SW 1271 (cell line): ENCODE measurements at places on chromosomes 3 and 15.

GRCh38 chr3:166248784-166249183 lies 411.6 kb upstream of the BCHE start:
- no peak for DNase-seq

DNA sequence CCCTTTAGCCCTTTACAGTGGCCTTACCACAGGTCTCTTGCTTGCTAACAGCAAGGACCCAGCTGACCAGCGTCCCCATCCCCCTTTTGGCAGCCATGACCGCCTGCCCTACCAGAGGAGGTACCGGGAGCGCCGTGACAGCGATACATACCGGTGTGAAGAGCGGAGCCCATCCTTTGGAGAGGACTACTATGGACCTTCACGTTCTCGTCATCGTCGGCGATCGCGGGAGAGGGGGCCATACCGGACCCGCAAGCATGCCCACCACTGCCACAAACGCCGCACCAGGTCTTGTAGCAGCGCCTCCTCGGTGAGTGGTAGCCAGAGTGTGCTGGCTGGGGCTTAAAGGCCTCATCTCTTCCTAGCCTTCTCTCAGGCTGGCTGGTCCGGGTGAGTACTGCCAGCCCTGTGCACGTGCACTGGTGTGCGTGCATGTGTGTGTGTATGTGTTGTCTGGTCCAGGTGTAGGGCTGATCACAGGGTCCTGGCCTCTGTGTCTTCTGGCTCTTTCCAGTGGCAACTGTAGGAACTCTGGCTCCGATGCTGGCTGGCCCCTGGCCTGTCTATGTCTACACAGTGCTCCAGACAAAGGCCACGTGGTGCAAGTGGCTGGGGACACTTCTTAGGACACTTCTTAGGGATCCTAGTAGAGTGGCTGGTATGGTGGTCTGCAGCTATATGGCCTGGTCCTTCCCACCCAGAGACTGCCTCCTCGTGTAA lies 4.4 kb downstream of the CLK3 start:
- DNase-seq, result no peak

GRCh38 chr3:108477511-108478147 lies 32.8 kb downstream of the MYH15 start:
- DNase-seq, result peak; percentile 31

DNA sequence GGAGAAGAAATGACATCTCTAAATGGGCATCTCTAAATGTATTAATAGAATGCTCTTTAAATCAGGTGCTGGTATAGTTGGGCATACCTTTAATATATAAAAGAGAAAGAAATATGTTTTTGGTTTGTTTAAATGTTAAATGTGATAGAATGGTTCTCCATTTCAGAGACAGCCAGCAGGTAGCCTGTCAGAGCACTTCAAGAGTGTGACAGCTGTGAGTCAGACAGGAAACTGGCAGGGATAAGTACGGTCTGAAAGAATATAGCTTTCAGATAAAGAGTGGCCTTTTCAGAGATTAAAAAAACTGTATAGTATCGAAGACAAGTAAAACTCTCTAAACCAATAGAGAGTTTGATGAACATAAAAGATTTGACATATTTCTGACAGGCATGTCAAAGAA lies 654.1 kb downstream of the IGSF11 start:
- no peak for DNase-seq

DNA sequence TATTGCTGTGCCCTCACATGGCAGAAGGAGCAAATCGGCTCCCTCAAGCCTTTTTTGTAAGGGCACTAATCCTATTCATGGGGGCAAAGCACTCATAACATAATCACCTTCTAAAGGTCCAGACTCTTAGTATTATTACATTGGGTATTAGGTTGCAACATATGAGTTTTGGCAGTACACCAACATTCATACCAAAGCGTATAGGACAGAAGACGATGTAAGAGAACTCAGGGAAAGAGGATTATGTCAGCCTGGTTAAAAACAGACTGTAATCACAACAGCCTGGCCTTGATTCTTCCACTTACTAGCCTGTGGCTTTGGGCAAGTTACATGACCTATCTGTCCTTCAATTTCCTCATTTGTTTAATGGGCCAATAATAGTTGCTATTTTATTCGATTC lies 828.5 kb upstream of the NECTIN3 start:
- DNase-seq, result no peak

DNA sequence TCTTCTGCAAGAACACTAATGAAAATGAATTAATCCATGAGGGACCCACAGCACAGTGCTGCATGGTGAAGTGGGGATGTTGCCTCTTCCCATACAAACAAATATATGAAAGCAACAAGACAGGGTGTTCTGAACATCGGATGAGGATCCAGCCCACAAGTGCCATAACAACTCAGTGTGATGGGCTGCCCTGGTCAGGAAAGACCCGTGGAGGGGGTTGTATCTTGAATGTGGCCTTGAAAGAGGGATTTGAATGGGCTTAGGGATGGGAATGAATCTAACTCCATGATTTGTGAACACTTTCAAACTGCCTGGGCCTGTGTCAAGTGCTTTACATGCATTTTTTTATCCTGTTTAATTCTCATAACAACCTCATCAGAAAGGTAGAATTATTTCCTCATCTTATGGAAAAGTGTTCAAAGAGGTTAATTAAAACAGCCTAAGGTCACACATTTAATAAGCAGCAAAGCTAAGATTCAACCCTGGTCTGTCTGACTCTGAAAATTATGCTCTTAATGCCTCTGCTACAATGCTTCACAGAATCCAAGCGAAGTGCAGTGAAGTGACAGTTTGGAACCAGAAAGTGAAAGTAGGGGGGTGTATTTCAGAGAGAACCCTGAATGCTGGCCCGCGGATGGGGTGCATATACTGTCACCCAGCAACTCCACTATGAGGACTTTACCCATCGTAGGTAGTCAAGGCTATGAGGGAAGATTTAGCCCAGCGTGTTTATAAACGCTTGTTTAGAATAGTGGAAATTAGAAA lies 65.6 kb upstream of the HEG1 start:
- no peak for DNase-seq

DNA sequence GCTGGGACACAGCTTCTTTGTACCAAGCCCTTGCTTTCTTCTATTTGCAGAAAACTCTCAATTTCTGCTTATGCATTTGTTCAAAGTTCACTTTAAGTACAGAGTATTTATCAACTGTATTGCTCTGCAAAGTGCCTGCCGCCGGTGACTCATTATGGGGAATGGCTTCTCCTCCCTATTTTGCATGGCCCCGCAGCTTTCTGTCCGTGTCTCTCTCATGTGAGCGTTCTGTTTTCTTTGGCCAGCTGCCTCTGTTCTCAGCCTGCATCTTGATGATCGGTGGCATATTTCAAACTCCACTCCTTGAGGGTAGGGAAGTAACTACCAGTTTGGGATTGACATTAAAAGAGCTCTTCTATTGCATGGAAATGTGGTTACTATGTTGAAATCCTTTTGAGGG lies 28.6 kb upstream of the ST8SIA2 start:
- DNase-seq, result no peak

DNA sequence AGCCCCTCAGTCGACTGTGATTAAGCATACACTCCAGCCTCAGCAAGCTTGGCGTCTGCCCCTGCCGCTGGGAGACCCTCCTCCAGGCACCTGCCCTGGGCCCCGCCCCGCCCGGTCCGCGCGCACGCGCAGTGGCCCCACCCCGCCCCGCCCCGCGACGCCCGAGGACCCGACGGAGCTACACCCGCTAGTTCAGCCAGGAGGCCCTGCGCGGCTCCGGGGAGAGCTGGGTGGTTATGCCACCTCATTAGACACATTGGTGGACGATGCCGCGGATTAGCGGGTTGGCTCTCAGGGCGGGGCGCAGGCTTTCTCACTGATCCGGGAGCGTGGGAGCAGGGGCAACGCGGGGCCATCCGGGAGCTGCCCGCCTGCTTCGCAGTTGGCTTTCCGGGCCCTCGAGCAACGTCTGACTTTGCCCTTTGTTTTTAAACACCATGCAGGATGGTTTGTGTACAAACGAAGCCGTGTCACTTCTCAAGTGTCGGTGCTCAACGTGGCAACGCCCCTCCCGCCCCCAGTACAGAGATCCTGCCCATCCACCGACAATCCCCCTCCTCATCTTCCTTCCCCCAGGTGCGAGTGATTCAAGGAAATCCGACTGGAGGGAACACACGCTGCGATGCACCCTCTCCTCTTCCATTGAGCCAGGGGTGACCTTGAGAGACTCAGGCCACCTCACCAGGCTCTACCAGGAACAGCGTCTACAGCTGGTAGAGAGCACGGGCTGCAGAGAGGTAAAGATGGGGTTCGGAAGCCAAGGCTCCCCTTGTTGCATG lies 109.3 kb downstream of the SHQ1 start:
- DNase-seq, result no peak

DNA sequence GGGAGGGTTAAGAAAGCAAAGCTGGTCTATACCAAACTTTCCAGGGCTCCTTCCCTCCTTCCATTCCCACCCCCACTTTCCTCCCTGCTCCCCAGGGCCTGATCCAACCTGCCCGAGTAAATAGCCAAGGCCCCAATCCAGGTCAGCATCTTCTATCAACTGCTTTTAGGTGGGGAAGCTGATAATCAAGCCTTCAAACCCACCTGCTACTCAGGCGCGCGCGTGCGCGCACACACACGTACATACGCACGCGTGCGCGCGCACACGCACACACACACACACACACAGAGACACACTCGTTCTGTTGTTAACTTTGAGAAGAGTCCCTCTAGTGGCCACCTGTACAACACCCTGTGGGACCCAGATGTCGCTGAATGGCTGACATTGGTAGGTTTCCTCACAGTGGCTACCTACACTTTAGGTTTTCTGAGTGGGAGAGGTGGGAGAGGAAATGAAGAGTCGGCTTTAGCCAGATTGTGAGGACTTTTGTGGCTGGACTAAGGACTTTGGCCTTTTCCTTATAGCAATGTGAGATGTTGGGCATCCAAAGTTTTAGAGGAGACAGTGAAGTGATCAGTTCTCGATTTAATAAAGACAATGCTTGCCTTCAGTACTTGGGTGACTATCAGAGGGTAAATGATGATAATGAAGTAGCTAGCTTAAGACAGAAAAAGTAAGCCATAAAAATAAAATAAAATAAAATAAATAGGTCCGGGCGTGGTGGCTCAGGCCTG lies 179.9 kb upstream of the C2CD4B start:
- DNase-seq, result peak; percentile 56

DNA sequence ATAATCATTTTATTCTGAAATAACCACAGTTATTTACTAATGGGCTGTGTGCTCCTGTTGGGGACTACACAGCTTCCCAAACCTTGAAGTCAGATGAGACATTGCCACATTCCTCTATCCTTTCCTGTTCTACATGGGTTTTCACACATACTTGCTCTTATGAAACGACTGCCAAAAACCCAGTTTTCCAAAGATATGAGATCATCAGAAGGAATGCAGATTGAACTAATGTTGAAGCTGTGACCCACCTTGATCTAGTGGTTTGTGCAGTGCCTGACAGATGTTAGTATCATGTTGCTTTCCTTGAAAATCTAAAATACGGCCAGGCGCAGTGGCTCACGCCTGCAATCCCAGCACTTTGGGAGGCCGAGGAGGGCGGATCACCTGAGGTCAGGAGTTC lies 144.6 kb downstream of the VGLL4 start:
- peak; percentile 64 for DNase-seq

DNA sequence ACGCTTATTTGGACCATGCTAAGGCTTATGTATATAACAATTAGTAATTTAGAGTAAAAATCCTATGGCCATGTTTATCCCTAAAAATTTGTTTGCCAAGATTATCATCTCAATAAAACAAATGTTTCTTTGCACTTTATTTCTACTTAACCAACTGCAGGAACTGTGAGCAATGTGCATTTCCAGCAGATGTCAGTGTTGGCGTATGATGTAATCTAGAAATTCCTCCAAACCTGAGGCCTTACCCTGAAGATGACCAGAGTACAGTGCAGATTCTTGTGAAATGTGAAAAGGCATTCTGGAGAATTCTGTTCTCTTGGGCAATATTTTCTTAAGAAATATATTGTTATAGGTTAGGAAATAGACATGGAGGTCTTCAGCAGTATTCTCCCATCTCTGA lies 205.9 kb downstream of the MBNL1 start:
- peak; percentile 38 for DNase-seq

DNA sequence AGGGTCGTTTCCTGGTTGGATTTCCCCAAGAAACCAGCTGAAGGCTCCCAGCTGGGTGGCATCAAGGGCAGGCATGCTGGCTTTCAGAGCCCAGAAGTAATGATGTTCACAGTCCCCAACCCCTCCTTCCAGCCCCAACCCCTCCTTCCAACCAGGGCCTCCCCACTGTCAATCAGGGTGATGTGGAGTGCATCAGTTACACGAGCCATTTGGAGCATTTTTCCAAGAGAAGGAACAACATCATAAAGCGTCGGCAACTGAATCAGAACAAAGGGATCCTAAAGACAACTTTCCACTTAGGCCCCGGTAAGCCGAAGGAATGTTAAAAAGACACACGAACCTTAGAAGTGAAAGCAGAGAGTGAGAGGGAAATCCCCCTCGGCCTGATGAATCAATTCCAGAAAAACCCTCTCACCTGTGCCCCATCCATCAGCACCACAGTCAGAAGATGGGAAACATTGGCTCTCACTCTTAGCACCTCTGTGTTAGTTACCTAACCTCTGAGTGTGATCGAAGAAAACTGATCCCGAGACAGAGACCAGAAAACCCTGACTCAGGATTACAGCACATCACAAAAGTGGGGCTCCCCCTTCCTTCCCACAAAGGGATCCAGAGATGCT lies 101.2 kb upstream of the WNT5A start:
- no peak for DNase-seq
